ENCODE measurements at places on chromosomes 7 and 10. TPM values are rescaled to one million over a fixed set of nuclear protein-coding genes. Genes with fewer than 3 reads are reported as not detected.

DNA sequence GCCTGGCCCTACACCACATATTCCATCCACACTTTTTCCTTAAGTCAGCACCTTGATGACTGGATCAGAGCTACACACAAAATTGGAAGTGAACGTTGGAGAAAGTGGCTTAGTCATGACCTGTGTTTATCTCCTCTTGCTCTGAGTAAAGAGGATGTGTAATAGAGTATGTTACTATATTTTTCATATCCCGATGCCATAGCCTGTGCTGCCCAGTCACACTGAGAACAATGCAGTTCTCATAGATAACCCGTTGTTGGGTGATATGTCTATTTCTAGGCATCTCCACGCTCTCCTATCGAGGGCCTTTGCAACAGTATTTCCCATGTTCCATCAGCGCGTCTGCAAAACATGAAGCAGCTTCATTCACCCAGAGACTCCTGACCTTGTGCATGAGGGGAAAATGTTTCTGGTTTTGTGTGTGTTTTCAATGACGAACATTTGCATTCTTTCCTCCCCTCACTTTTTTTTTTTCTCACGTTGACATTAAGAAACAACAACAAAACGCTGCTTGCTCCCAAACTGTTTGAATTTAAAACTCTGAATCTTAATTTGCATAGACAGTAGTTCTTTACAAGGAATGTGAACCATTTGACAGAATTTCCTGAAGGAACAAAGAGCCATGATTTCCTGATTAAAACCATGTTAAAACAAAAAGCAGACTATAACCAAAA is 43.4 kb downstream of the GRK5 start:
- no peak for DNase-seq

GRCh38 chr7:93890041-93890463 is 501 bp downstream of the TFPI2 start:
- no peak for DNase-seq

DNA sequence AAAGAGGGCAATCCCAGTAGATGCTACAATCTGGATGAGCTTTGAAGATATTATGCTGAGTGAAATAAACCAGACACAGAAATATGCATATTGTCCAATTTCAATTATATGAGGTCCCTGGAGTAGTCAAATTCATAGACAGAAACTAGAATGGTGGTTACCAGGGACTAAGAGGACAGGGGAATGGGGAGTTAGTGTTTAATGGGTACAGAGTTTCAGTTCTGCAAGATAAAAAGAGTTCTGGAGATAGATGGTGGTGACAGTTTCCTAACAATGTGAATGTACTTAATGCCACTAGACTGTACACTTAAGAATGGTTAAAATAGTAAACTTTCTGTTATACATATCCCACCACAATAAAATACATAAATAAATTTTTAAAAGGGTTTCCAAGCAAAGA is 236.6 kb downstream of the ELMO1 start:
- DNase-seq, result no peak

DNA sequence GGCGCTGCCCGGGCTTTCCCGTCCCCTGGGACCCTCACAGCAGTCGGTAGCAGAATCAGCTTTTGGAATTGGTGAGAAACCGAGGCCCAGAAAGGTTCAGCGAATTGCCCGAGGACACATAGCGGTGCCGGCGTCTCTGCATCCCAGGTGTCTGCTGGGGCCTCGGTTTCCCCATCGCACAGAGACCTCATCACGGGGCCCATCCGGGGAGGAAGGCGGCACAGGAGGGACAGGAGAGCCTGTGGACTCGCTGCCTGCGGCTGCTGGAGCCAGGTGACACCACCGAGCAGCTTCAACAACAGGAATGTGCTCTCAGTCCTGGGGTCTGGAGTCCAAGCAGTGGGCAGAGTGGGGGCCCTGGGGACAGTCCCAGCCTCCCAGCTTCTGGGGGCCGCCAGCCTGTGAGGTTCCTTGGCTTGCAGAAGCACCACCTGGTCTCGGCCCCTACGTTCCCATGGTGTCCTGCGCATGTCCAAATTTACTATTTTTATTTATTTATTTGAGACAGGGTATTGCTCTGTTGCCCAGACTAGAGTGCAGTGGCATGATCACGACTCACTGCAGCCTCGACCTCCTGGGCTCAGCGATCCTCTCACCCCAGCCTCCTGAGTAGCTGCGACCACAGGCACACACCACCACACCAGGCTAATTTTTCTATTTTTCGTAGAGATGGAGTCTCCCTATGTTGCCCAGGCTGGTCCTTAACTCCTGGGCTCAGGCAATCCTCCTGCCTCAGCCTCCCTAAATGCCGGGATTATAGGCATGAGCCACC is 539 bp upstream of the COX19 start:
- no peak for DNase-seq

DNA sequence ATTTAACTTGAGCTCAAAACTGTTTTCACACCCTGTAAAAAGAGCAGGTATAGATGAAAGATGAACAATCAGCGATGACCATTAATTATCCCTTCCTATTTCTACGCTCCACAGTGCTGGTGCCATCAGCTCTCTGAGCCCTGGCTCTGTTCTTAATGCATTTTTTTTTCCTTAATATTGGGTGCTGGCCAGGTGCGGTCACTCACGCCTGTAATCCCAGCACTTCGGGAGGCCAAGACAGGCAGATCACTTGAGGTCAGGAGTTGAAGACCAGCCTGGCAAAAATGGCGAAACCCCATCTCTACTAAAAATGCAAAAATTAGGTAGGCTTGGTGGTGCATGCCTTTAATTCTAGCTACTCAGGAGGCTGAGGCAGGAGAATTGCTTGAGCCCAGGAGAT is 4.2 kb downstream of the STEAP4 start:
- DNase-seq, result no peak

- DNase-seq, result no peak
Measured at GRCh38 chr10:109200646-109201045, 722.7 kb downstream of the XPNPEP1 start.

DNA sequence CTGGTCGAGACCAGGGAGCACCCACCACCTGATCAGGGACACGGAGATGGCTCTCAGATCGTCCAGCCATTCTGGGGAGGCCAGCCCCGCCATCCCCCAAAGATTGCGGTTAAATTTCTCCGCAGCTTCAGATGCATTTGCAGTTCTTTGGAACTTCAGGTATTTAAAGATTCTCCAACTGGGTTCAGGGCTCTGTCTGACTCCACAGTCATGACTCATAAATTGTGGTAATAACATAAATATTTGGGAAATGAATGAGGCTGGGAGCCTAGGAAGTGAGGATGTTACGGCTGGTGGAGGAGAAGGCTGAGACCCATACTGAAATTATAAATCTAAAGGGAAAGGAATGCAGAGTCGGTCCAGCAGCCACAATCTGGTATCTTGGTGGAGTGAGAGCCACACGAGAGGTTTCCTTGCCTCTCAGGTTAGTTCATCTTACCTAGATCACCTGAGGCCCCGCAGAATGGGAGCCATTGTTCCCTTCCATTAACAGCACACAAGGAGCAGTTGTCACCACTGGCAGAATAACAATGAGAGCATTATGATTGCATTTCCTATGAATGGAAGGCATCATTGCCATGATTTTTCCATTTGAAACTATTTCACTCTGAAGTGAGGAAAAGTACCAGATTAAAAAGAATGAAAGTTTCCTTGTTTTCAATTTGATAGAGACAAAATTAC is 26.7 kb upstream of the DNAJB6 start:
- DNase-seq, result peak; percentile 61

DNA sequence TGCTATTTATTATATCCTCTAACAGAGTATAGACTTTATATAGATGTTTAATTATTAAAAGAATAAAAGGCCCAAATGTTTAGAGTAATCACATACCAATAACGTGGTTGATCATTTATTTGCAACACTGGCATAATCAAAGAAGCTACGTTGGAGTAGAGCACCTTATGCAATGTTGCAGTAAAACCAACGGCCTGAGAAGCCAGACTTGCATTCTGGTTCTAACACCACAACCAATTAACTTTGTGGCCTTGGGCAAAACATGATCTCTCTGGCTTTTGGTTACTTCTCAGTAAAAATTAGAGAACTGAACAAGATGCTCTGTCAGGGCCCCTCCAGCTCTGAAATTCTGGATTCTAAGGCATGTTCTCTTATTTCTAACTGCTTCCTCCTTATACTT is 476.2 kb downstream of the GRM8 start:
- no peak for DNase-seq

- no peak for DNase-seq
Measured at GRCh38 chr7:121371883-121372282, 24.2 kb downstream of the FAM3C start.

DNA sequence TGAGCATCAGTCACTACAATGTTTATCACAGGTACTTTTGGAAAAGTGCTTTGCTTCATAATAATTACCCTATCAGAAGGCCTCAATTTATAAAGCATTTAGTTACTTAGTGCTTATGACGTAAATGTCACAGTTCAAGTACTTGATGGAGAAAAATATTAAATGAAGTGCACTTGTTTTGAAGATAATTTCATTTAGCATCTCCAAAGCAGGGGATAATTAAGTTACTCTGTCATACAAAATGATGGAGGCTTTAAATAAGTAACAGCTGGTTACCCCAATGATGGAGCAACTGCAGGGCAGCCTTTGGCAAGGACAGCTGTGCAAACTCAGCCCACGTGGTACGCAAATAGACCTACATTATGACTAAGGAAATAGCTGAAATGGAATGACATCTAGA is 768.8 kb downstream of the GRM8 start:
- DNase-seq, result no peak

GRCh38 chr10:3895045-3895631 is 110.1 kb upstream of the KLF6 start:
- DNase-seq, result no peak

DNA sequence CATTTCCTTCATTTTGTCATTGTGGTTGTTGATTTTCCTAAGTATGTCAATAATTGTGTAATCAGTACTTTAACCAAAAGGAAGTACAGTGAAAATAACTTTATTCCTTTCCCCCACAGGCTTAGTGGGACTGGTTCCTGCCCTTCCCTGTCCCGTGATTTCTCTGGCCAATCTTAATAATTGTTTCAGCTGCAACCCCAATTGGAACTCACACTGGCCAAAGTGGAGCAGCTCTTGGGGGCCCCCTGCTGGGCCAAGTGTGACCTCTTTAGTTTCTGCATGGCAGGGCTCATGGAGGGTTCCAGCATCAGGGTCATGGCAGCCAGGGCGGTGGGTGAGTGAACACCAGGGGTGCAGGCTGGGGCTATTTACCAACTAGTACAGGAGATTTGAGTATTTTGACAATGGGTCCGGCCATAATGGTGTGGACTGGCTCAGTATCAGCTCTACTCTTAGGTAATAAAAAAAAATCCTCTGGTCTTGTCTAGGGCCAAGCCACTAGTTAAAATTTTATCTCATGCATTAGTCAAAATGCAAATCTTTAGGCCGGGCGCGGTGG is 31.7 kb downstream of the CYCS start:
- no peak for DNase-seq

DNA sequence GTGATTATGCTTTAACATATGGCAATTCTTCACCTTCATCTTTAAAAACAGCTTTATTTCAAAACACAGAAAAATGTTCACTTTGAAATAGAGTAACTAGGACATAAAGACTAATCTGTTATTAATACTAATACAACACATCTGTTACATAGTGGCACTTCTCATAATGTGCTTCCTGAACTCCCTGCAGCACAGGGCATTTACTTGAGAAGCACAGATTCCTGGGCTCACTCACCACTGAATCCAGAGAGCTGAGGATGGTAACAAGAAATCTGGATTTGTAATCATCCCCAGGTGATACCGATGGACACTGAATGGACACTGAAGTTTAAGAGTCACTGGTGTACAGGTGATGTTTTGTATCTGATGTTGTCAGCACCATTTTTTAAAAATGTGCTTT is 96.1 kb downstream of the COL28A1 start:
- no peak for DNase-seq

DNA sequence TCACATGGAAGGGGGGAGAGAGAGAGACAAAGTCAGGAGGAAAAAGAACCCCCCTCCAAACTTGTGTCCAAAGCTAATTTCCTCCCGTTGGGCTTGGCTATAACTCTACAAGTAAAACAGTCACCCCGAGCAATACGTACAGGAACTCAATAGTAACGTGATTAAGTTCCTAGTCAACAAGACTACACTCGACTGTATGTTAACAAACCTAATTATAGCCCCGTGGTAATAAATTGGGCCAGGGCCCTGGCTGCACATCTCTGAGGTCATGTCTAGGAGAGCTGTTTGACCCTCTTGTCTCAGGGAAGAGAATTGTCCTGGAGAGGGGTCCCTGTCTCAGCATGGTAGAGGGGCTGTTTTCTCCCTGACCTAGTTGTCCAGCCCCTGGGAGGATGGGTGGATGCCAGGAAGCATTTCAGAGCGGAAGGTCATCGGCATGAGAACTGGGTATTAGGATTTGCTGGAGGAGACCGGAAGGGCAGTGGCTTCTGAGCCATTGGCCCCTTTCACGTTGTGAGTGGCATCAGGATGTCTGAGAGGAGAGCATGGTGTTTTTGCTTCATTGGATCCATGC is 60.2 kb upstream of the COMTD1 start:
- no peak for DNase-seq

DNA sequence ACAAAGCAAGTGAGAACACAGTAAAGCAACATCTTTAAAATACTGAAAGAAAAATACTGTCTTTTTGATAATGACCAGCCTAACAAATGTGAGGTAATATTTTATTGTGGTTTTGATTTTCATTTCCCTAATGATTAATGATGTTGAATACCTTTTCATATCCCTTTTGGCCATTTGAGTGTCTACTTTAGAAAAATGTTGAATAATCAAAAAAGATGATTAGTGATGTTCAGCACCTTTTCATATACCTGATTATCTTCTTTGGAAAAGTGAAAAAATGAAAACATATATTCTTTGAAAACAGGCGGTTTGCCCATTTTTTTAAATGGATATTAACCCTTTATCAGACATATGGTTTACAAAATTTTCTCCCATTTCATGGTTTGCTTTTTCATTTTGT is 32.2 kb upstream of the EPHB6 start:
- DNase-seq, result no peak

DNA sequence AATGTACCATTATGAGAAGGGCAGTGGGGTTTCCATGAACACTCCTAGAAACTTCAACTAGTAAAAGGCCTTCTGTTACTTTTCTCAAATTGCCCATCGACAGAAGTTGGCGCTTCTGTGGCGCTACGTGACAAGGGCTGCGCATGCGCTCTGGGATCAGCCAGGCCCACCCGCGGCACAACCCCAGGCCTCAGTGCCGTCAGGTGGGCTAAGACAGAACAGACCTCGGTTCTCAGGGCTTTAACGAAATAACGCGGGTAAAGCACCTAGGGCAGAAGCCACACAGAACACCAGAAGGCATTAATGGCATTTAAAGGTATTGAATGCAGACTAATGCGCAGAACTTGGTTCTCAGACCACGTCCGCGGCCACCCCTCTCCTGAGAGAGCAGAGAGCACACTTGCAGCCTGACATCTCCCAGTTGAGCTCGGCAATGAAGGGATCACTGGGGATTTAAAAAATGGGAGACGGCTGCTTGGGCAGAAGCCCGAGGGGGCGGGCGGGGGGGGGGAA is 67.6 kb upstream of the CTNNA3 start:
- peak; percentile 12 for DNase-seq

Gene WDFY4
- total RNA-seq, result not detected

Gene CHRM2
- total RNA-seq, result not detected

Gene SORCS3
- 1.2 TPM for total RNA-seq

Gene CPA2
- total RNA-seq, result not detected

Gene TRIM50
- not detected for total RNA-seq

Gene ITPRID1
- not detected for total RNA-seq

Gene APBB1IP
- 0.07 TPM for total RNA-seq

Measured in kidney epithelial cell (primary cell).